Skin of body (tissue), 3 donors: ENCODE measurements at places on chromosomes 4 and X. TPM values are rescaled to one million over a fixed set of nuclear protein-coding genes. Genes with fewer than 3 reads are reported as not detected.

Gene BEX1
- 0.30 TPM for total RNA-seq

Gene TEX13C
- not detected for total RNA-seq

Gene CRLF2
- total RNA-seq, result 0.49 TPM

Gene VSIG1
- 0.20 TPM for total RNA-seq

Gene TMEM131L
- total RNA-seq, result 32.2 TPM

Gene SMR3B
- not detected for total RNA-seq

Gene SLC6A8
- 22.0 TPM for total RNA-seq

Gene NBDY
- 5.5 TPM for total RNA-seq

Gene TMEM164
- total RNA-seq, result 33.3 TPM

Gene POU4F2
- not detected for total RNA-seq
